ENCODE measurements at places on chromosomes 11 and 22.

DNA sequence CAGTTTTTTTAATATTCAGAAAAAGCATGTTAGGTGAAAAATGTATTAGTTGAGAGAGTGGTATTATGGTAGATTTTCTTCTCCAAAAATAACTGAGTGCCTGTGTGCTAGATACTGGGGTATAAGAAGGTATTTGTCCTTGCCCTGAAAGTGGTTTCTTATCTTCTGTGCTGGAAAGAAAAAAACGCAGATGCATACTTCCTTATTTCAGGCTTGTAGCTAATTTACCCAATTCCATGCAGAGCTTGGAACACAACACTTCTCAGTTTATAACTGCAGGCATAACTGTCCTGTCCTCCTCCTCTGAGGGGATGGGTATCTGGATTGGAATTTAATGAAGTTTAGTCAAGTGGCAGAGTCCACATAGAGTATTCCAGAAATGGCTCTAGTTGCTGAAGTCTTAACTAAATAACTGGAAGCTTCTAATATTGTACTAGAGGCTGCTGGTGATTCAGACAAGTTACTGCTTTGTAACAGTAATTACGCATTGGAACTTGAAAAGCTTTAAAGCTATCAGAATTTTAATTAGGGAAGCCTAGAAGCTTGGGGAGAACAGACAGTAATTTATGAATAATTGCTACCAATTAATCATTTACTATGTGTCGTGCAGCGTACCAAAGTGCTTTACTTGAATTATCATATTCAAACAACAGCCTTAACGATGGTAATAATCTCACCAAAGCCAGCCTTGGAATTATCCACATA, 12.7 kb upstream of the C11orf91 start:
- no peak for DNase-seq

- no peak for DNase-seq
Observed at GRCh38 chr11:120890609-120891320, 133.1 kb upstream of the TBCEL start.

DNA sequence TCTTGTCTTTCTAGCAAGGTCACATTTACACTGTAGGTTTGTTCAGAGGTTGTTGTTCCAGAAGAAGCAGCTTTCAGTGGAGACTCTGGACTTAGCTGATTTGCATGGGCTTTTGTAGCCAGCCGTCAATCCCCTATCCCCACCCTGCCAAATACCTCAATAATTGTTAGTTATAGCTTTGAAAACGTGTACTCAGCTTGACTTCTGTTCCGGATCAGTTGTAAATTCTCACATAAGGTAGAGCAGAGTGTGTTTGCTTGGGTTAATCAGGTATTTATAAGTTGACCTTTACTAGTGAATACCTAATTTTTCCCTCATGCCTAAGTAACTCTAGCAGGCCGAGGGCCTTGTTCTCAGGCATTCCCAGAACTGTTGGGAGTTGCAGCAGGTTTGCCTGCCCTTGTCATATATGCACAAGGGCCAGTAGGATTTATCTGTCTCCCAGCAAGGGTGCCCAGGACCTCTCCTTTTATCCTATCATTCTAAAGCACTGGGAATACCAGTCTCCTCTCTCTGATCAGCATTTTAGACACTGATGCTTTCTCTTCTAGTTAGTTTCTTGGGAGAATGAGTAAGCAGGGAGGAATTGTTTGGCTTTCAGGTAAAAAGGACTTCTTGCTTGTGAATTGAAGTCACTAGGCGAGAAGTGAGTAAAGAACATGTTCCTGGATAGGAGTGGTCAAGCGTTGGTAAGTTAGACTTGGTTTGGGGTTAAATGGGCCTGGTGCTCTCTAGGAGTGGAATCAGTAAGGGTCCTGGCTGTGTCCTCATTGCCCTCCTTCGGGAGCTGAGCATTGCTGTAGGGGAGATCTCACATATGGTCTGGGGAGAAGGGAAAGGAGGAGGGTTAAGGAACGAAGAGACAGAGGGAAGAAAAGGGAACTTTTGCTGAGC, 22.1 kb downstream of the STIM1 start:
- DNase-seq: no peak

DNA sequence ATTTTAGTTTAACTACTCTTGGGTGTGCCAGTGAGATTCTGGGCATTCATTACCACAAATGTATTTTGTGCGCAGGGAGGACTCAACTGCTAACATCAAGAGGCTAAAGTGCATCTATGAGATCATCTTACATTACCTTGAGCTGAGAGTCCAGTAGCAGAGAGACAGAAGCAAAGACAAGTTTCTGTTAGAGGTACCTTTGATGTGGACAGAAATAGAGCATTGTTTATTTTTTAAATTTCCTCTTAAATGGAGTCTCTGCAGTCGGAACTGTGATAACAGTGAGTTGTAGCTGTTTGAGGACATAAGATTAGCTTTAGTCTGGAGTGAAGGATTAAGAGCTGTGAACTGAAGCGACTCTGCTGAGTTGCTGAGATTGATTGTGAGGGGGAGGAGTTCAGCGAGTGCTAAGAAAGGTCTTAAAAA, 297.0 kb downstream of the CADM1 start:
- DNase-seq: no peak

GRCh38 chr22:23841292-23841691, 2.5 kb upstream of the DERL3 start:
- no peak for DNase-seq

GRCh38 chr22:44407171-44407986, 90.7 kb downstream of the RTL6 start:
- peak; percentile 68 for DNase-seq

GRCh38 chr22:34390400-34390799, 470.1 kb upstream of the LARGE1 start:
- peak; percentile 34 for DNase-seq

DNA sequence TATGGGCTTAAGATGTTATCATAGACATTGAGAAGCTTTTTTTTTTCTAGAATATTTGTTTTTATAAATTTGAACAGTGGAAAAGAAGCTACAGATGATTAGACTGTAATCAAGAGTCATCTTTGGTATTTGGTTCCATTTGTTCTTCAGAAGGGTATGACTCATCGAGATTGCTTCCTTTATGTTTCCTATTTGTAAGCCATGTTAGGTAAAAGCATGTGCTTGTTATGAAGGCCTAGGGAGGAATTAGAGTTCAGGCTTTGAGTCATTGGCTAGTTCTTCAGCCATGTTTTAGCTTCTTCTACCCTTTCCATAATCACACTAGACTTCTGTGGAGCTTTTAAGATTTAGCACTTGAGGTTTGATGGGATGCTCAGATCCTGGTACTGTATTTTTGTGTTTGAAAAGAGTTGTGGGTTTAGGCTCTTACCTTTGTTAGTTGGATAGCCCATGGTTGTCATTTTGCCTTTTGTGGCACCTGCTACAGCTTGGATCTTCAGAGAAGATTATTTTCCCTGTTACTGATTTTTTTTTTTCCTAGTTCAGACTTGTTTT, 44.3 kb downstream of the POLD3 start:
- DNase-seq: no peak

DNA sequence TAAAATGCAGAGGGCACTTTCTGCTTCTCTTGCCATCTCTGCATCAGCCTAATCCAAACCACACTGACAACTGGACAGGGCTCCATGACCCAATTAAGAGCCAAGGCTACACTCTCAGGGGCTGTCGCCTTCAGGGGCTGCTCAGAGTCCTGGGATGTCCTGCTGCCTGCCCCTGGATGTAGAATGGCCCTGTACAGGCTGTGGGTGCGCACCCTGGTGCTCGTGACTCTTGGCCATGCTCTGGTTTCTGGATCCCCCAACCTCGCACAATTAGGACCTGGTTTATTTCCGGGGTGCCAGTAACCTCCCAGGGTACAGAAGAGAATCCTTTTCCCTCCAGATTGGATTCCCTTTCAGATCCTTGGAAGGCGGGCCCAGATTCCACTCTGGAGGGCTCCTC, 11.3 kb downstream of the IFT27 start:
- DNase-seq: peak; percentile 28

DNA sequence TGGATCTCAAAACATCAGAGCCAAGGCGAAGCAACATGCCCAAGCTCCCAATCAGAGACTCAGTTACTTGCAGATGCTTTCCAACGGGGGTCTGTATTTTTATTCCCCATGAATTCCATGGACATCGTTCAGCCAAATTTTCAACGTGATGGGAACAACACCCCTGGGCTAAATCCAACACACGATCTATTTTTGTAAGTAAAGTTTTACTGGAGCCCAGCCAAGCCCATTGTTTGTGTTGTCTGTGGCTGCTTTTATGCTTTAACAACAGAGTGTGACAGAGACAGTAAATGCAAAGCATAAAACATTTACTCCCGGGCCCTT, 33.7 kb downstream of the SLC5A1 start:
- DNase-seq: no peak

- DNase-seq: no peak
Observed at GRCh38 chr11:64484191-64485022, 106.6 kb upstream of the SLC22A12 start.

DNA sequence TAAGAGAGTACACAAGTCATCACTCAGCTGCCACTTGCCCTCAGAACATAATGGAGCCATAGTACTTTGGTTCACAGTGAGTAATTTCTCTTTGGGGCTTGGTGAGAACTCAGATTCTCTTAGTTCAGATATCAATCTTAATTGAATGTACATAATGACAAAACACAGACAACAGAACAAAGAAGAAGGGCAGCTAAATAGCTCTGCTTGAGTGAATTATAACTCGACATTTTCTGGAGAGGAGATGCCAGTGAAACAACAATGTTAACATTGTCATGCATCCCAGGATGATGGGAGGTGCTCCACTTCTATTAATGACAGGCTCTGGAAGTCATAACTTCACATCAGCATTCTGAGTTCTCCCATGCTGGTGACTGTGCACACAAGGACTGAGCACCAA, 508.1 kb downstream of the TMEM135 start:
- DNase-seq: no peak

- DNase-seq: no peak
Observed at GRCh38 chr22:22042599-22043295, 60.2 kb upstream of the TOP3B start.

DNA sequence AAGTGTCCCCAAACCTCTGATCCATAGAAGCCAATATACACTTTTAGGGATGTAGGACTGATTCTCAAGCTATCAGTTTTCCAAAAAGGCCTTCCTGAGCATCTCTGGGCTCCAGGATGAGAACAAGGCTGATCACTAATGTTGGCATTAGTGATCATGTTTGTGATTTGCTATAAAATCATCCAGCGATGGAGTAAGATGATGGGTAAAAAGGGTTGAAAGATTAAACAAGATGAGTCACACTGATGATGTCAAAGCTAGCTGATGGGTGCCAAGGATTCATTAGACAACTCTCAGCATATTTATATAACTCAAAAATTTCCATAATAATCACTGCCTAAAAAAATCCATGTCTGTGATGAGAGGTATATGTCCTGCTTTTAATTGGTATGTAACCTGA, 42.8 kb downstream of the ZNF280B start:
- no peak for DNase-seq

DNA sequence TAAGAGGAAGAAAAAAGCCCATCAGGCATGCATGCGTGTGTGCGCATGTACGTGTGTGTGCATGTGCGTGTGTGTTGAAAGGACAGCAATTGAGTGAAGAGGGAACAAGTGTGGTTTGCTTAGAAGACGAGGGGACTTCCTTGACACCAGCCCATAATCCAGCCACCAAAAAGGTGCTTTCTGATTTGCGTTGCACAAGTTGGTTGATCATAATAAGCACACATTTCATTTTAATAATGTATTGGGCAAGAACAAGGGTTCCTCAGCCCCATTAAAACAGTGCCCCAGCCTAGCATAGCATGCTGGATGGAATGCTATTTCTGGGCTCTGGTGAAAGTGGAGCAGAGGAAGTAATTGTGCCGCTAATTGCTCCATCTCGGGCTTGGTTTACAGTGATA, 493.2 kb downstream of the MIAT start:
- no peak for DNase-seq

GRCh38 chr11:69393865-69394233, 87.6 kb upstream of the LINC01488 start:
- DNase-seq: peak; percentile 79

- DNase-seq: no peak
Observed at GRCh38 chr22:48235744-48236143, 1473.3 kb downstream of the TBC1D22A start.

- DNase-seq: peak; percentile 82
Observed at GRCh38 chr22:21446827-21447690, 20.1 kb upstream of the TMEM191C start.

- DNase-seq: no peak
Observed at GRCh38 chr11:32890843-32891656, 1.6 kb upstream of the QSER1 start.

DNA sequence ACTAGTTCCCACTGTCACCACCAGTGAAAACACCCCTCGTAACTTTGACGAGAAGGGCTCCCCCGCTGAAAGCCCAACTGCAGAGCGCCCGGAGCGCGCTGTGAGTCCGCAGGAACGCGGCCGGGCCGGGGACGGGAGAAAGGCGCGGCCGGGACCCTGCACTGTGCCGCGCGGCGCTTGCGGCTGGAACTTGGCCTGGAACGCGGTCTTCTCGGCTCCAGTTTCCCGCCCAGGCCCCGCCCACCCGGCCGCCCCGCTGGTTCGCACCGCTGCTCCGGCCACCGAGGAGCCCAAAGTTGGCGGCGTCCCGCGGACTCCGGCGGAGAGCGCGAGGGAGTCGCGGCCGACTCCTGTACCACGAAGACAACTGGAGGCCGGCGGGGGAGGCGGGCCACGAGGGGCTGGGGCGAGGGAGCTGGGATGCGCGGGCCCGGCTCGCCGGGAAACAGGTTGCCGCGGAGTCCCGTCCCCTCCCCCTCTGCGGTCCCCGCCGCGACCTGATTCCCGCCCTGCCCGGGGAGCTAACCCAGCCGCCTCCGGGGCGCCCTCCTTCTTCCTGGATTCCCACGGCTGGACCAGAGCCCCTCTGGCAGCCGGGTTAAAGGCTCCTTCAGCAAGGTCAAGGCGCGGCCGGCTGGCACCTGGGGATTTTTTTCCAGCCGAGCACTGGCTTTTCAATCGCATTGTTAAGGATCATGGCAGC, 3.4 kb downstream of the TENM4 start:
- DNase-seq: no peak

DNA sequence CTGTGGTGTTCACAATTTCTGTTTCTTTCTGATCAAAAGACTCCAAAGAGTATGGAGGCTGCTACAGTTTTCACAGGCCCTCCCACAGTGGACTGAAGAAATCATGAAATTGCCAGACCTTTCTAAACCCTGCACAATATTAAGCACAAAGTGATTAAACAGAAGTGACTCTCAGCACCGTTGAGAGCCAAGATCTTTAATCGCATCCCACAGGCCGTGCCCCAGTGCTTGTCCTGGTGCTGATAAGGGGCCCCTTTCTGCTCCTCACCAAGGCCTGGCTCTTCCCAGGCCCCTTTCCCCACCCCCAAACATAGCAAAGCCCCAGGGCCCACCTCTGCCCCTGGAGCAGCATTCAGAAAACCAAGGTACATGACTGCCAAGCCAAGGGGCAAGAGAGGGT, 57.4 kb upstream of the BMAL1 start:
- DNase-seq: no peak

- DNase-seq: no peak
Observed at GRCh38 chr11:72409458-72409857, 24.9 kb downstream of the CLPB start.

GRCh38 chr11:17541330-17541885, 2.8 kb downstream of the USH1C start:
- peak; percentile 36 for DNase-seq

DNA sequence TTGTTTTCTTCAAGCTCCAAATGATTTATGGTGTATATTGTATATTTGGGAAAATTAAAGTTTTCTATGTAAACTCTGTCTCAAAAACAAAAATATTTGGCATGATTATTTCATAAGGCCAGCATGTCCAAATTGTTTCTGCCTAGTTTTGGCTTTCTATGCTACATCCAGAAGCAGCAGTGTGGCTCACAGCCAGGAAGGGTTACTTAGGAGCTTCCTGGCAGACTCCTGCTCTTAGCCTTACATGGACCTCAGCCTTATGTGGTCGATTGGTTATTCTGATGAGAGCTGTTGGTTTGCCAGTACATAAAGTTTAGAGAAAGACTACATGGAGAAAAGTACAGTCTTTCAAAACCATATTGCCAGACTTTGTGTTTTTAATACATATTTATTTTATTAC, 297.7 kb upstream of the FAT3 start:
- DNase-seq: no peak

Measured in chondrocyte (in vitro differentiated cells).